ENCODE measurements at places on chromosomes 6 and 20. TPM values are rescaled to one million over a fixed set of nuclear protein-coding genes. Genes with fewer than 3 reads are reported as not detected.

The SLC18B1 gene
- 9.3 TPM for total RNA-seq

The RNF144B gene
- total RNA-seq: 1.7 TPM

The ZNF334 gene
- 0.50 TPM for total RNA-seq

DNA sequence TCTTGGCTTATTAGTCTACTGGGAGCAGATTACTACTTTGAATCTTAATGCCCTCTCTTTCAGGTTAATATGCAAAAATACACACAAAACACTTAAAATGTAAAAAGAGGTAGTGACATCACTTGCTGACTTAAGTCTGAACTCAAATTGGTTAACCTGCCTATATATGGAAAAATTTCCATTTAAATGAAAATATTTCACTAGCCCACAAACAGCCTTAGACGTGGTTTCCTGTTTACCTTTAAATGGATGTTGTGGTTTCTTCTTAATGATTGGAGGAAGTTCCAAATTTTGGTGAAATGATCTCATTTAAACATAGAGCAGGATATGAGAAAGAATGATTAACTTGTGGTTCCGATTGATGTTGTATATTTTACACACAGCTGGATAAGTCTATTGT, 553.7 kb downstream of the CD109 start:
- DNase-seq: no peak

DNA sequence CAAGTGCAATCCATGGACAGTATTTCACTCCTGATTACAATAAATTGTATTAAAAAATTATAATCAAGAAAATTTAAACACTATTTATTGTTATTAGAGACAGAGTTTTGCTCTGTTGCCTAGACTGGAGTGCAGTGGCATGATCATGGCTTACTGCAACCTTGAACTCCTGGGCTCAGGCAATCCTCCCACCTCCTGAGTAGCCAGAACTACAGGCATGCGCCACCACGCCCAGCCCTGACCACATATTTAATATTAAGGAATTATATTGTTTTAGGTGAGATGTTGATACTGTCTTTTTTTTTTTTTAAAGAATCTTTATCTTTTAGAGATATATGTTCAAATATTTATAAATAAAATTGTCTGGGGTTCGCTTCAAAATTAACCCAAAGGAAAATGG, 14.6 kb downstream of the LCA5 start:
- DNase-seq: no peak

- DNase-seq: no peak
These were observed 34.6 kb downstream of the C6orf52 start for GRCh38 chr6:10659699-10660348.

GRCh38 chr6:148263010-148263409, 79.6 kb upstream of the SASH1 start:
- no peak for DNase-seq

DNA sequence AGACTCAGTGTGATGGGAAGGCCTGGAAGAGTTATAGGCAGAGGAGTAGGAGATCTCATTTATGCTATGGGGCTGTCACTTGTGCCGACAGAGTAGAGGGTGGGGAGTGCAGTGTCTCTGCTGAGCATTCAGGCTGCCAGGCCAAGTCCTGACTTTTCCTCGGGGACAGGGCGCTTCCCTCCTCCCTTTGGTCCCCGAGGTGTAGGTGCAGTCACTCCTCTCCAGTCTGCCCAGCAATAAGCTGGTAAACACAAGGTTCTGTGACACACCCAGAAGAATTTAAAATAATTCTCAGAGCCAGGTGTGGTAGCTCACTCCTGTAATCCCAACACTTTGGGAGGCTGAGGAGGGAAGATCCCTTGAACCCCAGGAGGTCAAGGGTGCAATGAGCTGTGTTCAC, 109.4 kb downstream of the CRYBG1 start:
- no peak for DNase-seq

- DNase-seq: no peak
These were observed 102.0 kb downstream of the MAP3K7 start for GRCh38 chr6:90484903-90485302.

GRCh38 chr6:40322336-40322735, 264.8 kb downstream of the LRFN2 start:
- DNase-seq: no peak

GRCh38 chr6:26300043-26300331, 65.0 kb upstream of the BTN3A2 start:
- DNase-seq: no peak

GRCh38 chr20:48691523-48691922, 136.3 kb downstream of the PREX1 start:
- DNase-seq: no peak
